MG63 (cell line): ENCODE measurements at places on chromosomes 6 and 20. TPM values are rescaled to one million over a fixed set of nuclear protein-coding genes. Genes with fewer than 3 reads are reported as not detected.

The CEP162 gene
- total RNA-seq, result 3.9 and 4.2 TPM in 2 replicates

DNA sequence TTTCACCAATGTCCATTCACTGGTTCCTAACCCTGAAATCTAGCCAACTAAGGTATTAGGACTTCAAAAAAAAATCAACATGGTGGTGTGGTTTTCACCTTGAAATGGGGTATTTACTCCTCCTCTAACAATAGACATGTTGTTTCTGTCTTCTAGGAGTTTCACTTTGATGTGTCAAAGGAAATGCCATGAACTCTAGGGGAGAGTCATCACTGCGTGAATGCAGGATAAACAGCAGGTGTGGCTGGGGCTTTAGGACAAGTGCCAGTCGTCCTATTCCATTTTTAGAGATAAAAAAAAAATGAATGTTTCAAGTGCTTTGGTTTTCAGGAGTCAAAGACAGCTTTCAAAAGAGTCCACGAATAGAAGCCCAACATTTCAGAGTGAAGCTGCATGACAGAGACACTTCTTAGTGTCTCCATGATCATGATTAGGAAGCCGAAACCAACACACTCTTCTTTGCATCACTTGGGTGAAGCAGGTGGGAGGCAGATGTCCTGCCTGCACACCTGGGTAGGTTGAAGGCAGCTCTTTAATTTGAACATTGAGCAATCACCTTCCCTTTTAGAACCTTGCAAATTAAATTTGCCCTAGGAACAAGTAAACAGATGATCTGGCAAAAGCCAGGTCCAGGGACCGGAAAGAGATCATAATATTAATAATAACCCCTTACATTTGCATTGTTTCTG lies 328.5 kb upstream of the PRDM1 start:
- no peak for DNase-seq

DNA sequence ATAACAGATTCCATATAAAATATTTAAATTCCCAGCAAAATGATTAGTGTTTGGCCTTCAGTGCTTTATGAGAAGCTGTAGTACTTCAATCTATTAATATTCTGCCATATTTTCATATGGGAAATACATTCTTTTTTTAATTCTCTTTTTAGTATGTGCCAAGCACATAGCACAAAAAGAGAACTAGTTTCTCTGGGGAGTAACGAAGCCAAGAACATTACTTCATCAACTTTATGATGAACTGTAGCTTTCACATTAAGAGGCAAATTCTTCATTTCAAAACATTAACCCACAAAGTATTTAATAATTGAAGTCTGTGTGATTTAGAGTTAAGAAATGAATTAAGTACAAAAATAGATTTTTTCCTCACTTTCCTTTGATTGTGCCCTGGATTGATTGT lies 281.0 kb upstream of the EYS start:
- no peak for DNase-seq

- DNase-seq, result no peak
Measured at GRCh38 chr6:128541261-128541660, 20.9 kb upstream of the PTPRK start.

DNA sequence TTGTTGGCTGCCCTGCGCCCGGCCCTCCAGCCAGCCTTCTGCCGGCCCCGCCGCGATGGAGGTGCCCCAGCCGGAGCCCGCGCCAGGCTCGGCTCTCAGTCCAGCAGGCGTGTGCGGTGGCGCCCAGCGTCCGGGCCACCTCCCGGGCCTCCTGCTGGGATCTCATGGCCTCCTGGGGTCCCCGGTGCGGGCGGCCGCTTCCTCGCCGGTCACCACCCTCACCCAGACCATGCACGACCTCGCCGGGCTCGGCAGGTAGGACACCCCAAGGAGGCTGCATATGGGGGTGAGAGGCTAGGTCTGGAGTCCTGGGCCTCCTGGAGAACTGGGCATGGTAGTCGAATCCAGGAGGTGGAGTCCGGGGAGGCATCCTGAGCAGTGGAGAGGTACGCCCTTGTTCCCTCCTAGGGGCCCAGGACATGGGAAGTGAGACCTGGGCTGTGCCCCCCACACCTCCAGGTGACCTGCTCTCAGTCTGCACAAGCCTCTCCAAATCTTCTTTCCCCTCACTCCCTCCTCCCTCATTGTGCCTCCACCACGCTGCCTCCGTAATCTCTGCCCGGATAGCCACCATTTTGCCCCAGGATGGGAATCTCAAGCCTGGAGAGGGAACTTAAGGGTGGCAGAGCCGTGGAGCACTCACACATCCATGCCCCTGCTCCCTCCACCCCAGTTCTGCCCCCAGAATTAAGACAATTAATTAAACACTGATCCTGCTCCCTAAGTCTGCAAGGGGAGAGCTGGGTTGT lies 541 bp downstream of the CDC25B start:
- no peak for DNase-seq

The ZNF341 gene
- 1.0 and 1.5 TPM in 2 replicates for total RNA-seq

DNA sequence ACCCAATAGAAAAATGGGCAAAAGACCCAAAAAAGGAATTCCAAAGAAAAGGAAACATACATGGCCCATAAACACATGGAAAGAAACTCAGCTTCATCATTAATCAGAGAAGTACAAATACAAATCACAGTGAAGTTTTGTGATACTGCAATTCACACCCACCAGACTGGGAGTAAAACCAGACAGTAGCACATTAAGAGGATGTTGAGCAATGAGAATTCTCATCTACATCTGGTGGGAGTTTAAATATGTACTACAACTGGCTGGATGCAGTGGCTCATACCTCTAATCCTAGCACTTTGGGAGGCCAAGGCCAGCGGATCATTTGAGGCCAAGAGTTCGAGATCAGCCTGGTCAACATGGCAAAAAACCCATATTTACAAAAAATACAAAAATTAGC lies 125.7 kb upstream of the PHACTR1 start:
- DNase-seq, result no peak

The DUSP15 gene
- 1.3 and 1.9 TPM in 2 replicates for total RNA-seq

The C4A gene
- 0.26 TPM in 1 of 2 replicates, not detected in the other for total RNA-seq

DNA sequence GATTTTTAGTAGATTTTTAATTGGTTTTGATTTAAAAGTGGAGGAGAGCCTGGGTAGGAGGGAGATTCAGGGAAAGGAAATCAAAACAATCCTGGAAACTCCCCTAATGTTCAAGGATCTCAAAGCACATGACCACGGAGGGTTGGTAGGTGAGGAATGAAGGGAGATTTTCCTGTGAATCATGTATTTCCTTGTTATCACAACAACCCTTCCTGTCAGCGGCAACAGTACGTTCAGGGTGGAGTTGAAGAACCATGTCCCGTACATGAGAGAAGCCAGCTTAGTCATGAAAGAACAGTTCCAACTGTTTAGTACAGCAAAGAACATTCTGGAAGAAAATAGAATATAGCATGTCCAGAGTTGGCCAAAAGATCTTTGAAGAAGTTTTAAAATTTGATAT lies 79.4 kb upstream of the SCAF8 start:
- DNase-seq, result peak; percentile 11

GRCh38 chr20:47360297-47361056 lies 4.0 kb upstream of the ZMYND8 start:
- peak; percentile 95 for DNase-seq

The IP6K3 gene
- not detected in 2 replicates for total RNA-seq

DNA sequence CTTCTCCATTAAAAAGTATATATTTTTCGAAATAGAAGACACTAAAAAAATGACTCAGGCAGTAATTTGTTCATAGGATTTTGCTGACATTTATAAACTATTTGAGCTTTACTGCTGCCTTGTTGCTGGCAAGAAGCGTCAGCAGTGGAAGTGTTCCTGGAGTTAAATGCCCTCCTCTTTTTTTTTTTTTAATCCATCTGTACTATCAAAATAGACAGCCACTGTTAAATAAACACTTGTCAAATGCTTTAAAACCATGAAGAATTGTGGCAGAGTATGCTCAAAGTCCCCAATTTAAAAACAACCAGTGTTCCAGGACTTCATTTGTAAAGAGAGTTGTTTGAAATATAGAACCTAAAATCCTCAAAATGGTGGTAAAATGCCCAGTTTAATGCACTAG lies 253.8 kb downstream of the NKAIN2 start:
- no peak for DNase-seq

DNA sequence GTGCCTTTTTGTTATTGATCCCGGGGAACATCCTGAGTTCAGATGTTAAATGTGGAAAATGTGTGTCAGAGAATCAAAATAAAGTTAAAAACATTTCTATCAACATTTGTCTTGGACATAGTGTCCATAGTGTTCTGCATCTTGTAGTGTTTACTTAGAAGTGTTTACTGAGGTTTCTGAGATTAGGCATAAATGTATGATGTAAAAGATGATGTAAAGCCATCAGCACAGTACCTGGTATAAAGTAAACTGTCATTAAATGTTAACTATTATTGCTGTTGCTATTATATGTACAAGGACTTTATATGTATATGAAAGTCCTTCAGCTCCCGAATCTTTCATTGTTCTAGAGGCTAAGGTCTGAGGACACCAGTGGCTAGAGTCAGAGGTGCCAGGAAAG lies 28.2 kb upstream of the VEGFA start:
- DNase-seq, result no peak

DNA sequence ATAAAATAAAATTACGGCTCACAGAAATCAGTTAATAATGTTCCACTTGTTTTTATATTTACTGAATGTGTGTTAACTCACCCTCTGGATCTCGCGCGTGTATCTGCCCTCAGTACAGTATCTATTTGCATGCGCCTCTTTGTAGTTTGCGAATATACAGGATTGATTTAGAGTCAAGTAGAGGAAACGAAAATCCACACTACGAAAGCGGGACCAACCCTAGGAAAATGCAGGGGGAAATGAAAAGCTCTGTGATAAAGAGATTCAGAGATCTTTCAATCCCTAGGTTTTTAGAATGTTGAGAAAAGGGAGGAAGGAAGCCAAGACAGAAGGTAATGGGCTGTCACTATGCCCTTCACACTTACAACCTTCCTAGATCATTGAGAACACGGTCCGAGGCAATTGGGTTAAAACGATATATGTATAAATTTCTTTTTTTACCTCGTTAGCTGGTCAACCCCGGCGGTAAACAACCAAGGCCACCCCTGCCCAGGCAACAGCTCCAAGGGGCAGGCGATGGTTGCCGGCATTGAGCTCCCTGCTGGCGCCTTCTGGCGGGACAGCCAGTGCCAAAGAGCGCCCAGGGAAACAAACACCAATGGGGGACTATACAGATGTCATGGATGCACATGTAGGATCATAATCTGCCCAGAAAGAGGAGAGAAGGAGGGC lies 792 bp upstream of the FUT9 start:
- DNase-seq, result no peak

DNA sequence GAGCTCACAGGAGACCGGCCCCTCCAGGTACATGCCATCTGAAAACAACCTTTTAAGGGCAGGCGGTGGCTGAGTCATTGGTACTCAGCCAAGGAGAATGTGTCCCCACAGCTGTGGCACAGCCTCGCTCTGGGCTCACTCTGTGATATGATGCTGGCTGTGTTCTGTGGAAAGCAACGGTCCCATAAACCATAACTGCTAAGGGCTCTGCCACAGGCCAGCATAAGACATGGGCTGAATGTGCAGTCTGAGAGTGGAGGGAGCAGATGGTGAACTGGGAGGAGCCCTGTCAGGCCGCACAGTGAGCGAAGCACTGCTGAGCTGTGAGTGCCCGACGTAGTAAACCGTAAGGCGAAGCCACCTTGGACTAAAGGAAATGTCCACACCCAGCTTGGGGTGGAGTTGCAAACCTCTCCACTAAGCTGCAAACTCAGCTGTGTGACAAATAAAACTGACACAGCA lies 375.8 kb downstream of the THBS2 start:
- no peak for DNase-seq

GRCh38 chr20:33097001-33097400 lies 17.6 kb downstream of the BPIFB4 start:
- DNase-seq, result no peak

The TCF15 gene
- total RNA-seq, result 0.42 TPM in 1 of 2 replicates, not detected in the other

DNA sequence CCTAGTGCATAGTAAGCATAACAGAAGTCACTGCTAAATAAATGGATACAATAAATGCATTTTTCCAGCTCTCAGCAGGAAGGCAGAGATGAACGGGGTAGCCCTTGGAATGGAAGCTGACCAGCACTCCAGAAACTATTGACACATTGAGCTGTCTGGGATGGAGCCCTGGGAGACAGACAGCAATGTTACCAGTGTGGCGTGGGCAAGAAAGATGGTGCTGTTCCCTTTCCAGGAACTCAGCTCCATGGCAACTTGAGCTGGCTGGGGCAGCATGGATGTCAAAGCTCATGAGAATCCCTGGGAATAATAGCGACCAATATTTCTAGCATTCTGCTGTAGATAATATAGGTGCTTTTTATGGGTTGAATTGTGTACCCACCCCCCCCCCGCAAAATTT lies 104.3 kb upstream of the PTPRT start:
- no peak for DNase-seq

GRCh38 chr6:137820425-137820824 lies 46.6 kb upstream of the TNFAIP3 start:
- no peak for DNase-seq

The CTCFL gene
- not detected in 2 replicates for total RNA-seq

DNA sequence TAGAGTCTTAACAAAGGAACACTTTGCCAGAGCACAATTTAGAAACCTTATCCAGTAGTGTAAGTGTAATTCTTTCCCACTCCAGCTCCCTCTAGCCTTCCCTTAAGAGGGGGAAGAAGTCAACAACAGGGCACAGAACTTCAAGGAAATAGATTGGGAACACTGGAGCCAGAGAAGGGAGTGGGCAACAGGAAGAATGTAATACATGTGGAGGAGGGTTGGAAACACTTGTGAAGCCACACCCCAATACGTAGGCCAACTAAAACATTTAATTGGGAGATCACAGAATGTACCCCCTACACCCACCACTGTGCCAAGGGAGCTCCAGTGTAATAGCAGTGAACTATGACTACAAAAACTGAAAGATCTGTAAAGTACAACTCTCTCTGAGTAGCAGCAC lies 735.7 kb upstream of the HS3ST5 start:
- no peak for DNase-seq

The SLC2A10 gene
- total RNA-seq, result 13.2 and 33.3 TPM in 2 replicates

GRCh38 chr6:72650081-72650745 lies 28.3 kb downstream of the KCNQ5 start:
- no peak for DNase-seq

DNA sequence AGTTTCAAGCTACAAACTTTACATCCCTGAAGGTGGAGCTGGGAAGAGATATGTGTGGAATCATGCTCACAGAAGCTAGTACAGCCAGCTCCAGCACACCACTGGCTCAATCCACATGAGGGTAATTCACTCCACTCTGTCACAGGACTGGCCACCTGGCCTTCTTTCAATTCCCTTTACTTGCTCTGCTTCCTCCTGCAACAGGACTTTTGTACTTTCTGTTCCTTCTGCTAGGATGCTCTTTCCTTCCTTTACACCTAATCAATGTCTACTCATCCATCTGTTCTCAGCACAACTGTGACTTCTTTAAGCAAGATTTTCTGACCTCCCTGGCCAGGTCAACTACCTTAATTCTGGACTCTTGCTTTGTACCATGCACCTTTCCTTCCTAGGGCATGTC lies 39.4 kb upstream of the MYB start:
- no peak for DNase-seq

- DNase-seq, result no peak
Measured at GRCh38 chr6:159540152-159540551, 152.9 kb downstream of the SOD2 start.

GRCh38 chr6:37582306-37582705 lies 82.6 kb upstream of the CCDC167 start:
- no peak for DNase-seq

GRCh38 chr20:1462834-1463233 lies 3.8 kb downstream of the NSFL1C start:
- no peak for DNase-seq

- no peak for DNase-seq
Measured at GRCh38 chr20:3430376-3431069, 23.1 kb upstream of the DNAAF9 start.

The PAK1IP1 gene
- 142 and 161 TPM in 2 replicates for total RNA-seq

- no peak for DNase-seq
Measured at GRCh38 chr6:169895926-169896761, 144.7 kb downstream of the ERMARD start.

The MYLIP gene
- total RNA-seq, result 9.7 and 14.3 TPM in 2 replicates

- DNase-seq, result no peak
Measured at GRCh38 chr20:9615766-9616454, 101.5 kb downstream of the LAMP5 start.
